BE2C (cell line): ENCODE measurements at places on chromosomes 2 and 18.

DNA sequence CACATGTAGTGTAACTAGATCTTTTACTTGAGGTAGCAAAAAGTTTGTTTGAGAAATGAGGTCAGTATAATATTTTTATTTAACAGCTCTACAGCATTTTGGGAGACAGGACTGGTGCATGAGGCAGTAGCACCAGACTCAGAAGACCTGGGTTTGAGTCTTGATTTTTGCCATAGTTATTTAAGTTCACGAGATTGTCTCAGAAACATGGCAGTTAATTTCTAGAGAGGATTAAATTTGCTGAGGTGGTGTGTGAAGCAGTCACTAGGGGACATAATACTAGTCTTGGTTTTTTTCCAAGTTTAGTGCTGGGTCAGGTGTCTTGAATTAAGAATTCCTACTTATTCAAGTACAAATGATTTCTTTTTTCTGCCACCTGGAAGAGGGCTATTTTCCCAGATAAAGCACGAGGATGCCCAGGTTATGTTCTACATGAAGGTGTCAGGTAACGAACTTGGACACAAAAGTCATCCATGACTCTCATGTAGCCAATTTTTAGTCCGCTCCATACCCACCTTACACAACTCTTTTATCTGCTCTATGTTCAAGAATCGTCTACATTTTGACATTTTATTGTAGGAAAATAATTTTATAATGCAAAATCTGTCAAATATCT, 1.4 kb downstream of the MARCHF7 start:
- DNase-seq: no peak

DNA sequence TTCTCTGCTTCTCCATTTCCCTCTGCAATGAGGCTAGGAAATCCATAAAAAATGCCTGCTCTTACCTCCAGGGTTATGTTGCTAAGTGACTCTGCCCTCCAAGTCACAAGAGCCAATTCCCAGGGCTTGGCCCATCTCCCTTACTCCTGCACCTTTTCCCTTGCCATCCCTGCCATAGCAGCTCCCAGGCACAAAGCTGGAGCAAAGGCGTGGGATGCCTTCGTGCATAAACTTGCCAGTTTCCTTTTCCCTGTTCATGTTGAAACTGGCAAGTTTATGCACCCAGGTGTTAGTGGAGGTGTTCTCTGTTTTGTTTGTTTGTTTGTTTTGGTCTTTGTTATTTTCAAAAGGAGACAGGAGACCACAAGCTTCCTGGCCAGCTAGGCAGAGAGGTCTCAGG, 195.1 kb downstream of the ACKR3 start:
- no peak for DNase-seq

- DNase-seq: no peak
Observed at GRCh38 chr2:203690117-203690431, 16.4 kb upstream of the CD28 start.

DNA sequence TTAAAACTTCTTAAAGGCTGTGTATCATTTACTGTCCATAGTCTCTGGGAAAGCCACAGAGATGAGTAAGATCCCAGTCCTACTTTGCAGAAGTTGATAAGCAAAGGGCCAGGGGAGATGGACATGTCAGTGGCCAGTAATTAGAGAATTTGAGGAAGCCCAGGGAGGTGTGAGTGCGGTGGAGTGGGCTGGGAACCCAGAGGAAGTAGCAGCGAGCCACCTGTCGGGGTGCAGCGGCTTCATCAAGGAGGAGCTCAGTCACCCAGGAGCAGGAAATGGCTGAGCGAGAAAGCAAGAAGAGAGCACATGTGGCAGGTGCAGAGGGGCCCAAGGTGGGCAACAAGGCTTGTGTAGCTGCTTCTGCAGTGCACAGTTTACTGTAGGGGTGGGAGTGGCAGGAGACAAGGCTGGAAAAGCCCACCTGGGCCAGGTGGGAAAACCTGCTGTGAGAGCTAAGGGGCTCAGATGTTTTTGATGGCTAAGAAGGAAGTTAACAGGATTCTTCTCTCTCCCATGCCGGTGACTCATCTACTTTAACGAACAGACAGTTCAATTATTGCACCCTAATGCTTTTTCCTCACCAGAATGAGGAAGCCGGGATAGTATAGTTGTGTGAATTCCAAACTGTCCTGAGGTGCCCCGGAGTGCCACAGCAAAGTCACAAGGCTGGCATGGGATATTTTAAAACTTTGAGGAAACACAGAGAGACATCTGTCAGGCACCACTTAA, 34.8 kb upstream of the MGAT5 start:
- DNase-seq: no peak

DNA sequence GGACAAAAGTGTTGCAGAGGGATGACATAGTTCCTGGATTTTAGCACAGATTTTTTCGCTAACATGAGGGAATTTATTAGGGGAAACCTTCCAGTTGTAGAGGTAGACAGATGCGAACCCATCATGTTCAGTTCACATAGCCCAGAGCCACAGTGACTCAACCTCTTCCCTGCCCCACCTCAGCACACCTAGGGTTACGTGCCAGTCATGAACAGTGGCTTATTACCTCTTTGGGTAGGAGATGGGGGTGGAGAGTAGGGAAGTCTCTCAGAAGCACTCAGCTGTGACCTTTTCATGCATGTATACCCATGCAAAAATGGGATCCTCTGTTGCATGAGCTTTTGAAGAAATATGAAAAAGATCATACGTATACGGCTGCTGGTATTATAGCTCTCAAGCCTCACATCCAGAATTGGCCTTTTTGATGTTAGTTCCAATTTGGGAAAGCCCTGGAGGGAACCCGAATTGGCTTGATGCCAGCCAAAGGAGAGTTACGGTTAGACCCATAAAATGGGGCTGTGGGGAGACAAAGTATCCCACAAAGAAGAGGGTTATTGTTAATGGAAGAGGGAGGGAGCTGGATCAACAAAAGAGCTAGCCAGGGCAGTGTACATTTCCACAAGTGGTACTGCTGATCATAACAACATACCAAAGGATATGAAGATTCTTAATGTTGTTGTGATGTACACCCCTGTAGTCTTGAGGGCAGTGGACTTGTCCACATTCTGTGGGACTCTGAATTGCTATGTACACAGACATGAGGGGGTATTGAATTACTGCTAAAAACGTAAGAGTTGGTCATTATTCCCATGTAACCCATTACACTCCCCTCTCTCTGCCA, 4.9 kb downstream of the TANC1 start:
- no peak for DNase-seq

DNA sequence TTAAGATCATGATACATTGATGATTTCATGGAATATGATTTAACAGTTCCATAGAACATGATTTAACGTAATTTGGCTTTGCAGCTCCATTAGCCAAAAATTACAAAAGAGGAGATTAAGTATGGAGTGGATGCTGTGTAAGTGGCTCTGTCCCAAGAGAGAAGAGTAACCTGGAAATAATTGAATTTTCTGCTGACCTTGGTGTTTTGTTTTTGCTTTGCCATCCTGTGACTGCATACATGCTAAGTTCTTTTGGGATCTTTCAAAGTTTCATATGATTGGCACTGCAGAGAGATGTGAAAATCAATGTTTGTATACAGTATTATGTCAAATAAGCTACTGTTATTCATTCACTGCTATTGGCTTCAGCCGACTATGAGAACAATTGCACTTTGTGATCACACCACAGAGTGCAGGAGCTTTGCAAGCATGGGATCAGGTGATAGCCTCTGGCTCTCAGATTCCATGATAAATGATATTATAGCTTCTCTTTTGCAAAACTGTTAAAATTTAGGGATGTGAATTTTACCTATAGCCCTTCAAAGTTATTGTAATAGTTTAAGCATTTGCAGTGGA, 46.1 kb upstream of the TMEM87B start:
- DNase-seq: no peak
